ENCODE measurements at places on chromosomes 4 and X.

DNA sequence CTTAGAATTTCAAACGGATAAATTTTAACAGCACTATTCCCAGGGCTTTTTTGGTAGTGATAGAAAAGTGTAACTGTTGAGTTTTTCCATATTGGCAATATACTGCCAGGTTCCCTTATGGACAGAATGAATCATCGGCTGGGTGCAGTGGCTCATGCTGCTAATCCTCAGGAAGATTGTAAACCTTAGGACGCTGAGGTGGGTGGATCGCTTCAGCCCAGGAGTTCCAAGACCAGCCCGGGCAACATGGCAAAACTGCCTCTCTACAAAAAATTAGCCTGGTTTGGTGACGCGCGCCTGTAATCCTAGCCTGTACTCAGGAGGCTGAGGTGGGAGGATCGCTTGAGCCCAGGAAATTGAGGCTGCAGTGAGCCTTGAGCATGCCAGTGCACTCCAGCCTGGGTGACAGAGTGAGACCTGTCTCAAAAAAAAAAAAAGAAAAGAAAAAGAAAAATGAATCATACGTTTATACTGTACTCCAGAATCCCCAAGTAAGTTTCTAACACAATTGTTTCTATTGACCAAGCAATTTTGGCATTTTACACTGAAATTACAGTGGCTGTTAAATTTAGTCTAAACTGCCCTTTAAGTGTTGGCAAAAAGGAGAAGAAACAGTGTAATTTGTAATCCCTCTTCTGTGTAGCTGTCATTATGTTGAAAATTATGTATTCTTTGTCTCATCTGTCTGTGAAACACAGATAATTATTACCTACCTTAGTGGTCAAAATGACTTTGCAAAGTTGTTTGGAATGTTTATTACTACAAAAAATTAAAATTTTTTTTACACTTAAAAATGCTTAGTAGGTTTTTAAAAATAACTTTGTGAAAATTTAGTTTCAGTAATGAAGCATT, 1.8 kb downstream of the SLC30A9 start:
- no peak for DNase-seq

- DNase-seq, result no peak
Observed at GRCh38 chrX:154083126-154083517, 14.4 kb downstream of the MECP2 start.

- peak; percentile 71 for DNase-seq
Observed at GRCh38 chr4:5019274-5019673, at the start of gene CYTL1. TSS of gene CYTL1 (minus strand) at chr4:5019458. CDS start at chr4:5019445, 13 bp downstream.

DNA sequence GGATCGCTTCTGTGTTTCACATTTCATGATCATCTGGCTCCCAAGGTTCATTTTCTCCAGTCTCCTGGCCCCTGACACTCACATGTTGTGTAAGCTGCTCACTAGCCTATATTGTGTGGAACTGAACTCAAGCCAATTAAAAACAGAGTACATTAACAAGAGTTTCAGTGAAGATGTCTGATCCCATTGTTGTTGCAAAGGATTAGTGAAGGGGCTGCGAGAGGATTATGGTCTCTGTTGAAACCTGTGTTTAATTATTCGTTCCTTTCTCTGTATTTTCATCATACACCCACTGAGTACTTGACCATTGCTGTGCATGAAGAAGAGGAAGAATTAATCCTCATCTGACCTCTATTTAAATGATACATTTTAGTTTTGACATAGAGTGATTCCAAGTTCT, 54.7 kb downstream of the AFF2 start:
- no peak for DNase-seq

GRCh38 chr4:73450398-73451004, 14.5 kb downstream of the AFP start:
- DNase-seq, result no peak

DNA sequence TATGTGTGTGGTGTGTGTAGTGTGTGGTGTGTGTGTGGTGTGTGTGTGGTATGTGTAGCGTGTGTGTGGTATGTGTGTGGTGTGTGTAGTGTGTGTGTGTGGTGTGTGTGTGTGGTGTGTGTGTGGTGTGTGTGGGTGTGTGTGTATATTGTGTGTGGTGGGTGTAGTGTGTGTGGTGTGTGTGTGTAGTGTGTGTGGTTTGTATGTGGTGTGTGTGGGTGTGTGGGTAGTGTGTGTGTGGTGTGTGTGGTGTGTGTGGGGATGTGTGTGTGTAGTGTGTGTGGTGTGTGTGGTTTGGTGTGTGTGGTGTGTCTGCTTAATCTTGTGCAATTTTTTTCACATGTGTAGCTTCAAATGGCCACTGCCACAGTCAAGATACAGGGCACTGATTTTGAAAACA, 94.5 kb downstream of the CPZ start:
- DNase-seq, result no peak

DNA sequence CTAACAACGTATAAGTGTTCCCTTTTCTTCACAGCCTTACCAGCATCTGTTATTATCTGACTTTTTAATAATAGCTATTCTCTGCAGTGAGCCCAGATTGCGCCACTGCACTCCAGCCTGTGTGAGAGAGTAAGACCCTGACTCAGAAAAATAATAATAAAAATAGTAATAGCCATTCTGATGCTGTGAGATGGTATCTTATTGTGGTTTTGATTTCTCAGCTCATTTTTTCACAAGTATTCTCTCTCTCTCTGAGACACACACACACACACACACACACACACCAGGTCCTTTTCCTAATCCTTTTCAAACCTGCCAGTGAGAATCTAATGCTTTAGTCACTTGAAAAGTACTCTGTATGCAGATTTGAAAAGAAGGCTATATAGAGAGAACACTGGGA, 89.8 kb downstream of the CHIC2 start:
- DNase-seq, result no peak

Measured in right forelimb (tissue), 1 donor.